ENCODE measurements at places on chromosomes 7 and 10.
A peak's percentile ranks its signal among the peaks of the same experiment; 100 is the strongest.

- no peak for DNase-seq
Observed at GRCh38 chr10:96565774-96566173, 21.0 kb downstream of the TM9SF3 start.

- DNase-seq: no peak
Observed at GRCh38 chr7:104480529-104480928, 152.1 kb downstream of the LHFPL3 start.

GRCh38 chr7:14414274-14414986 lies 425.0 kb upstream of the ETV1 start:
- DNase-seq: no peak

DNA sequence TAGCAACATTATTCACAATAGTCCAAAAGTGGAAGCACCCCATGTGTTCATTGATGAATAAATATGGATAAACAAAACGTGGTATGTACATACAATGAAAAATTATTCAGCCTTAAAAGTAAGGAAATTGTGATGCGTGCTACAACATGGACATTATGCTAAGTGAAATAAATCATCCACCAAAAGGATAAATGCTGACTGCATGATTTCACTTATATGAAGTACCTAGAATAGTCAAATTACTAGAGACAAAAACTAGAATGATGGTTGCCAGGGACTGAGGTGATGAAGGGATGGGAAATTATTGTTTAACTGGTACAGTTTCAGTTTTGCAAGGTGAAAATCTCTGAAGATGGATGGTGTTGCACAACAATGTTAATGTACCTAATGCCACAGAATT lies 56.6 kb downstream of the THSD7A start:
- DNase-seq: no peak

- no peak for DNase-seq
Observed at GRCh38 chr10:52644373-52645186, 128.0 kb downstream of the MBL2 start.

GRCh38 chr7:3482147-3482921 lies 181.3 kb downstream of the SDK1 start:
- DNase-seq: no peak

- no peak for DNase-seq
Observed at GRCh38 chr7:107846324-107846723, 43.3 kb upstream of the SLC26A3 start.

- peak; percentile 54 for DNase-seq
Observed at GRCh38 chr10:61900829-61901792, at the start of gene ARID5B. Gene ARID5B (plus strand): TSS chr10:61901699. CDS start chr10:61901710, 11 bp downstream.

GRCh38 chr10:97852277-97852676 lies 2.6 kb downstream of the GOLGA7B start:
- no peak for DNase-seq

DNA sequence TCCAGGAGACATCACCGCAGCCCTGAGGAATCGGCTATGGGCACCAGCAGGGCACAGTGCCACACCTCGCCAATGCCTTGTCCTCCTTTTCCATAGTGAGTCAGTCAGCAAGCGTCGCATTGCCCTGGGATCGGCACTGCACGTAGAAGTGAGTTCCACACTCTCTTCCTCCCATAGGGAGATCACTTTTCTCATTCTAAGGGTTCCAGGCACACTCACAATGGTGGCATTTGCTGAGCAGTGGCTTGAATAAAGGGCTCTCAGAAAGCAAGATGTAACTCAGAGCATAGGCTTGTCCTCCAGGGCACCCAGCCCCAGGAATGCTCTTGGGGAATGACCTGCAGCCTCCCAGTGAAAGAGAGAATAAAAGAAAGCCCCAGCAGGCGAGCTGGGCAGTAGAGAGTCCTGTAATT lies 1.1 kb upstream of the VIM start:
- DNase-seq: no peak

DNA sequence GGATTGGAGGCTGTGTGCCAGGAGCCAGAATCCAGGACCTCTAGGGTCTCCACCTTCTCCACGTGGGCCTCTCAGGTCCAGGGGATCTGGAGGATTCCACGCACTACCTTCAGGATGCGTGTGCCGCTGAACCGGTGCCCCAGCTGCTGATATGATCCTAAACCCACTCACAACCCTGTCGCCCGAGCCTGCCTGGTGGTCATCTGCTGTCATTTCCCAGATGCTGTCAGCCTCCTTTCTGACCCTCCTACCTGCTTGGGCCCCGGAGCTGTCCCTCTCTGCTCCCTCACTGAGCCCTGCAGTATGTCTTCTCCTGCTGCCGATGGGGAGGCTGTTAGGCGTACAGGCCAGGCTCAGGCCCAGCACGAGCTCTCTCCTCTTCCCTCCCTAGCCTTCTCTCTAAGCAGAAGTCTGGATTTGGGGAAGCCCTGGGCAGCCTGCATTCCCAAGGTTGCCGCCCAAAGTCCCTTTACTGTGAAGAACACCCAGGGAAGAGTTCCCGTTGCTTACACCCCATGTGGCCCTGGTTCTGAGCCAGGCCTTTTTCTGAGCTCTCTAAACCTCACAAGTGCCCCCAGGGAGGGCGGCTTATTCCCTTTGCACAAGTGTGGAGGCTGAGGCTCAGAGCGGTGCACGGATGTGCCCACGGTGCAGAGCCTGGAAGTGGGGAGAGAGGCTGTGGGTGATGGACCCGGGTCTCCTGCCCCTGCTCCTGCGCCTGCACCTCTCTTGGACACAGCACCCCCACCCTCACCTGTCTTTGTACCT lies 30.8 kb upstream of the ZNF488 start:
- DNase-seq: no peak

DNA sequence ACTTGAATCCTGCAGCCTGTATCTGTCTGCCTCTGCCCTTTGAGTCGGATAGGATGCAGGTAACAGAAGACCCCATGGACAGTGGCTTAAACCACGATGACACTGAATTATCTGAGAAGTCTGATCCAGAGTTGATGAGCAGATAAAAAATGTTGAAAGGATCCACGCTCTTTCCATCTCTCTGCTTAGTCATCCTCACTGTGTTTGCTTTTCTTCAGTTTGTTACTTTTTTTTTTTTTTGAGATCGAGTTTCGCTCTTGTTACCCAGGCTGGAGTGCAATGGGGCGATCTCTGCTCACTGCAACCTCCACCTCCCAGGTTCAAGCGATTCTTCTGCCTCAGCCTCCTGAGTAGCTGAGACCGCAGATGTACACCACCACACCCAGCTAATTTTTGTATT lies 36.9 kb upstream of the GOLGA7B start:
- DNase-seq: no peak

- DNase-seq: no peak
Observed at GRCh38 chr10:1536341-1536740, 201.0 kb downstream of the ADARB2 start.

- no peak for DNase-seq
Observed at GRCh38 chr10:101030496-101031127, 317 bp downstream of the PDZD7 start.

GRCh38 chr7:32093415-32094408 lies 23.5 kb upstream of the PDE1C start:
- DNase-seq: no peak

DNA sequence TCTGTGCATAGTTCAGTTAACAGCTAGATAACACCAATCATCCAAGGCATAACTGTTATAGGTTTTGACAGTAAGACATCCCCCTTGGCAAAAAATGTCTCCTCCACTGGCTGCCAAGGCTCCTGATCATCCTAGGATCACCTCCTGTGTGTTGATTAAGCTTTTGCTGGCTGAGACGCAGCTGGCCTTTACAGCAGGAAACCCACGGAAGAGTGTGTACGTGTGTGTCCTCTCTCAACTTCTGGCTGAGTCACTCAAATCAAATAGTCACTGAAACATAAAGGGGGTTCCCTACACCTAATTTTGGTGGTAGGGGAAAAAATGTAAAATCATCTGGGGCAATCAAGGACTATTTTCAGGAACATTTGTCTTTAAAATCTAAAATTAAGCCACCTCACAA lies 208.8 kb downstream of the CTNNA3 start:
- no peak for DNase-seq

DNA sequence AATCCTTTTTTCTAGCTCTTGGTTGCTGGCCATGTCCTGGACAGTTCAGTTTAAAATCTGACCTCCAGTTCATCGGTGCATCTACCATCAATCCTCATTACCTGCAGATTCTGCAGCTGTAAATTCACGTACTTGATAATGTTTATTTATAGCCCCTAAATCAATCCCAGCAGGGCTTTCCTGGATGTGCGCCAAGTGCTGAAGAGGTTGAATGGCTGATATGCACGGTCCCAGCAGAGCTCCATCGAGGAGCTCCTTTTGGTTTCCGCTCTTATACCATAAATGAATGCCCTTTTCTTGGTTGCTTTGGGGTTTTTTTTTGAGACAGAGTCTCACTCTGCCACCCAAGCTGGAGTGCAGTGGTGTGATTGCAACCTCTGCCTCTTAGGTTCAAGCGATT lies 91.2 kb upstream of the CCZ1B start:
- no peak for DNase-seq

DNA sequence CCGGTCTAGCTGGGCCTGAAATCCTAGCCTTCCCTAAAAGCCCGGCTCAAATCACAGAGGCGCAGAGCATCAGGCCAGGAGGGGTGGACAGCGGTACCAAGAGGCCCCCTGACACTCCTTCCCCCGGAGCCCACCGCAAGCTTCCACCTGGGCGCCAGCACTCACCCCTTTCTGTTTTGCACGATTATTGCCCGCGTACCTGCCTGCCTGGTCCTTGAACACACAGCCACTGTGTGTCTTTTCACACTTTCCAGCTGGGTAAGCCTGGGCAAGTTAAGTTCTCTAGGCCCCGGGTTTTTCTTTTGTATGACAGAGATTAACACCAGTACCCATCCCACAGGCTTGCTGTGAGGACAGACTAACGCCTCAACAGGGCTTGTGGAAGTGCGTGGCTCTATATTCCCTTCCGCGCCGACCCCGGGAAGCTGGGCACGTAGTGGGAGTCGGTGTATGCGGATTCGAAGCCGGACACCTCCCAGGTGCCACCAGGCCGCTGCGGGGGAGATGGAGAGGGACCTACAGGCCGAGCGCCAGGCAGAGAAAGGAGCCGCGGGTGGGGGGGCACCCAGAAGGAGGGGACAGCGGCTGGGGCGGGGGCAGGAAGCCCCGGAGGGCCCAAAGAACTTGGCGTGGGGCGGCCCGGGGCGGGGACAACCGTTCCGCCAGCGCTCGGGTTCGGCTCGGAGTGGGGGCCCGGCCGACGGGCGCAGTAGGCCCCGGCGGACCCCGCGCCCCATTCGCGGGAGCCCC lies 792 bp downstream of the ZNF746 start:
- DNase-seq: peak; percentile 60

DNA sequence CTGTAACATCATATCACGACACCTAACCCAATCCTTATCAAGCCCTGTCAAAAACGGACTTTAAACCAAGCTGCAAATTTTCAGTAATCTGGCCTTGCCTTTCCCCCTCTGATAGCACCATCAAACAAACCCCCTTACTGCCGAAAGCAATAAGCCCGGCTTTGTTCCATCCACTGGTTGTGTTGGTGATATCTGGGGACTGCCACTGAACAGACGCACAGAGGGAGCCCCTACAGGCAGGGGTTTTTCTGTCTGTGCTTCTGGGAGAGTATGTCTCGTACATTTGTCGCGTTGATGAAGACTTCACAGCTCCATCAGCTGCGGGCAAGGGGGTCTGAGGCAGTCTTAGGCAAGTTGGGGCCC lies 550 bp upstream of the PLAU start:
- DNase-seq: no peak

GRCh38 chr7:158824028-158824427 lies 5.3 kb downstream of the ESYT2 start:
- peak; percentile 93 for DNase-seq

- DNase-seq: no peak
Observed at GRCh38 chr7:143382126-143382790, 1.1 kb downstream of the ZYX start.

GRCh38 chr7:41942468-41943093 lies 239.7 kb upstream of the INHBA start:
- no peak for DNase-seq

DNA sequence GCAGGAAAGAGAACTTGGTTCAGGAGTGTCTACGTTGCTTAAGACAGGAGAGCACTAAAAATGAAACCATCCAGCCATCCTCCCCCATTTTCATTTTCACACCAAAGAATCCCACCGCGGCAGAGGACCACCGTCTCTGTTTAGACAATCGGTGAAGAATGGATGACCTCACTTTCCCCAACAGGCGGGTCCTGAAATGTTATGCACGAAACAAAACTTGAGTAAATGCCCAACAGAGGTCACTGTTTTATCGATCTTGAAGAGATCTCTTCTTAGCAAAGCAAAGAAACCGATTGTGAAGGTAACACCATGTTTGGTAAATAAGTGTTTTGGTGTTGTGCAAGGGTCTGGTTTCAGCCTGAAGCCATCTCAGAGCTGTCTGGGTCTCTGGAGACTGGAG lies 1.4 kb upstream of the IL6 start:
- no peak for DNase-seq

- no peak for DNase-seq
Observed at GRCh38 chr10:48568546-48568945, 36.3 kb downstream of the ARHGAP22 start.
